ENCODE measurements at places on chromosomes 3 and 15.

DNA sequence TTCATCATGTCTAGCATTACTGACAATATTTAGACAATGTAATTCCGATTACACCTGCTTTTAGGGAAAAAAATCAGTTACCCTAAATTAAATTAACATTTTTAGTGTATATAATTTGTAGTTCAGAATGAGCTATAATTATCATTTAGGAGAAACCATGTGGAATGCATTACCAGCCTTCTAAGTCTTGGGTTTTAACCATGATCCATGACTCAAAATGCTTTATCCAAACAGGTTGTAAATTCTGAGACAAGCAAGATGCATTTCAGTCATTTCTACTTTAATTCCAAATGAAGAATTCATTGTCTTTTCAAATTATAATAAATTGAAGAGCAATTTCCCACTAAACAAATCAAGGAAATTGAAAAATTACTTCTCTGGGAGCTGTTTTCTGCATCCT lies 243.7 kb upstream of the LRIG1 start:
- no peak for DNase-seq

- DNase-seq: no peak
Observed at GRCh38 chr3:18241837-18242236, 183.3 kb downstream of the SATB1 start.

DNA sequence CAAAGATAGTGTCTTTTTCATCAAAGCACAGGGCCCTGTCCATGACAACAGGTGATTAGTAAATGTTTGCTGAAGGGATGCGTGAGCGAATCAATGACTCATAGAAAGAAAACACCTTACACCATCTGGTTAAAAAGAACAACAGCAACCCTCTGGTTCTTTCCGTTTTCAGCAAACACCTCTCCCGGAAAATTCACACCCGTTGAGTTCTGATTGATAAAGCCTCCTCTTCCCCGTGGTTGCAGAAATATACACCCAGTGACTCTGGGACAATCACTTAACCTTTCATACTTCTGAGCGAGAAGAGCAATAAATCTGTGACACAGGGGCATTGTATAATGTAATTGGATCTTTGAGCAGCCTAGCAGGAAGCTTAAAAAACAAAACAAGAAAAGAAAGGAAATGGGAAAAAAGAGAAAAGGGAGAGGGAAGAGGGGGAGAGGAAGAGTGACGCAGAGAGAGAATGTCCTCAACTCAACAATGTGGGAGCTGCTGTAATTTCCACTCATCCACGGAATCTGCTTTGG lies 37.6 kb downstream of the ADAMTS9 start:
- no peak for DNase-seq

- no peak for DNase-seq
Observed at GRCh38 chr3:10602769-10603768, 97.7 kb upstream of the ATP2B2 start.

GRCh38 chr3:69787436-69788168 lies 48.3 kb downstream of the MITF start:
- peak; percentile 72 for DNase-seq

GRCh38 chr3:41436983-41437382 lies 237.7 kb downstream of the CTNNB1 start:
- DNase-seq: no peak

- DNase-seq: no peak
Observed at GRCh38 chr3:127226946-127227842, 34.3 kb downstream of the PRR23E start.
